ENCODE measurements at places on chromosomes 16 and 17.

- DNase-seq = no peak
These were observed 1.1 kb downstream of the DNASE1 start for GRCh38 chr16:3655396-3656159.

GRCh38 chr16:12868169-12868568 lies 33.2 kb upstream of the SHISA9 start:
- DNase-seq = no peak

- DNase-seq = no peak
These were observed 83.7 kb upstream of the CRHR1 start for GRCh38 chr17:45700171-45701090.

GRCh38 chr17:57940653-57941329 lies 14.4 kb downstream of the CUEDC1 start:
- DNase-seq = no peak

DNA sequence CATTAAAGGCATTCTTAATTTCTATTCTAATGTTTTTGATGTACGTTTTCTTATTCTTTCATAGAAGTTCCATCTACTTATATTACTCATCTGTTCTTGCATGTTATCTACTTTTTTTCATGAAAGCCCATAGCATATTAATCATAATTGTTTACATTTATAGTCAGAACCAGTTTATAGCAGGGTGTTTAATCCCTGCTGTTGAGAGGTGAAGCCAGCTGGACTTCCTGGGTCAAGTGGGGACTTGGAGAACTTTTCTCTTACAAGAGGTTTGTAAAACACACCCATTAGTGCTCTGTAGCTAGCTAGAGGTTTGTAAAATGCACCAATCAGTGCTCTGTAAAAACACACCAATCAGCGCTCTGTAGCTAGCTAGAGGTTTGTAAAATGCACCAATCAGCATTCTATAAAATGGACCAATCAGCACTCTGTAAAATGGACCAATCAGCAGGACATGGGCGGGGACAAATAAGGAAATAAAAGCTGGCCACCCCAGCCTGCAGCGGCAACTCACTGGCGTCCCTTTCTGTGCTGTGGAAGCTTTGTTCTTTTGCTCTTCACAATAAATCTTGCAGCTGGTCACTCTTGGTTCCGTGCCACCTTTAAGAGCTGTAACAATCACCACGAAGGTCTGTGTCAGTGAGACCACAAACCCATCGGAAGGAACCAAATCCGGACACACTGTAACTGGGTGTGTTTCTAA lies 120.6 kb downstream of the TANC2 start:
- no peak for DNase-seq

Data from hematopoietic multipotent progenitor cell treated with erythropoietin and hydrocortisone succinate and interleukin-3 and kit ligand, for 8 days (in vitro differentiated cells).